ELR (cell line): ENCODE measurements at places on chromosomes 7 and 10.

DNA sequence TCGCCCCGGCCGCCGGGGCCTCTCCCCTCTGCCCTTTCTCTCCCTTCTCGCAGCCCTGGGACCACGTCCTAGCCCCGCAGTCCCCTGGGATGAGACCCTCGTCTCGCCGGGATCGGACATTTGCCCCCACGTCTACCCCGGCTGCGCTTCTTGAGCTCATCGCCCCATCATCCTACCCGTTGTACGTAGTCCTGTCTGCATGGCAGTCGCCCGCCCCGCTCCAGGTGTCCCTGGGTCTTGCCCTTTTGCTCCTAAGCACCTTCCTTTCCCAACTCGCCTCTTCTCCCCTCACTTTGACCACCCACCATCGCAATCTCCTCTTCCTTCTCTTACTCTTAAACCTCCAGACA, 582 bp downstream of the TPST1 start:
- peak; percentile 40 for DNase-seq

GRCh38 chr7:16211402-16211925, 209.9 kb downstream of the CRPPA start:
- no peak for DNase-seq

GRCh38 chr10:118027397-118027796, 19.3 kb downstream of the RAB11FIP2 start:
- no peak for DNase-seq

DNA sequence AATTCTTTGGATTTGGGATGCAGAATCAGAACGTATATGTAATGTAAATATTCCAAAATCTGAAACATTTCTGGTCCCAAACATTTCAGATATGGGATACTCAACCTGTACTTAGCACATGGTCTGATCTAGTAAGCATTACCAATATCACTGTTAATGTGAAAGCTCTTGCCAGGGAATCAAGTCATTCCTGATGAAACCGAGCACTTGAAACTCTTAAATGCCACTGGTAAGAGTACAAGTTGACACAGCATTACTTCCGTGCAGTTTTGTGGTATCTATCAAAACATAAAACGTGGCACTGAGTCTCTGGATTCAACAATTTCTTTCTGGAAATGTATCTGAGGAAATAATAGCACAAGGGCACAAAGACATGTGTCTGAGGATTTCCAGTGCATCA, 155.7 kb downstream of the RTKN2 start:
- DNase-seq = no peak
